Regular cardiac myocyte (primary cell): ENCODE measurements at places on chromosomes 11 and 22. TPM values are rescaled to one million over a fixed set of nuclear protein-coding genes. Genes with fewer than 3 reads are reported as not detected.

The IGLL5 gene
- total RNA-seq: not detected in 2 replicates

The C11orf52 gene
- total RNA-seq: 0.38 and 1.4 TPM in 2 replicates

The CASP5 gene
- total RNA-seq: not detected in 2 replicates

The RIBC2 gene
- total RNA-seq: 0.28 and 3.1 TPM in 2 replicates

The FDXACB1 gene
- 2.0 and 5.2 TPM in 2 replicates for total RNA-seq

The KRTAP5-9 gene
- not detected in 2 replicates for total RNA-seq

The ANO9 gene
- not detected in 2 replicates for total RNA-seq

The PANX3 gene
- not detected in 2 replicates for total RNA-seq

The SCUBE1 gene
- under 0.01 TPM in 1 of 2 replicates, not detected in the other for total RNA-seq

The WT1 gene
- total RNA-seq: 0.28 and 0.38 TPM in 2 replicates

The MAPK8IP1 gene
- 4.2 TPM in 2 replicates for total RNA-seq

The OR4C5 gene
- total RNA-seq: not detected in 2 replicates

The TMEM258 gene
- total RNA-seq: 54.6 and 67.9 TPM in 2 replicates
